ENCODE measurements at places on chromosomes 5 and 9. TPM values are rescaled to one million over a fixed set of nuclear protein-coding genes. Genes with fewer than 3 reads are reported as not detected.

Gene ATG10
- polyA plus RNA-seq = 9.0 TPM

Gene LCN2
- not detected for polyA plus RNA-seq

Gene RASA1
- polyA plus RNA-seq = 17.4 TPM

Gene SPATA31C1
- not detected for polyA plus RNA-seq

Gene LCN10
- polyA plus RNA-seq = 1.1 TPM

Gene PIP5K1B
- 8.2 TPM for polyA plus RNA-seq

Gene OGN
- 2.1 TPM for polyA plus RNA-seq

Gene PCDH1
- not detected for polyA plus RNA-seq

Gene LCN12
- 0.19 TPM for polyA plus RNA-seq

Gene TMEM245
- polyA plus RNA-seq = 19.2 TPM

Gene TAF11L8
- not detected for polyA plus RNA-seq

Gene GARIN3
- polyA plus RNA-seq = 0.15 TPM

Gene PGM5
- polyA plus RNA-seq = not detected

Gene NR2F1
- not detected for polyA plus RNA-seq

Gene COL5A1
- 0.13 TPM for polyA plus RNA-seq

Gene PCDHGB1
- polyA plus RNA-seq = 0.08 TPM

Gene PCDHA9
- polyA plus RNA-seq = 0.03 TPM

Gene CYLC2
- not detected for polyA plus RNA-seq

Gene PKN3
- polyA plus RNA-seq = 2.1 TPM

Gene PCDHB14
- not detected for polyA plus RNA-seq

Gene IL13
- 0.15 TPM for polyA plus RNA-seq

Gene ARHGEF39
- polyA plus RNA-seq = 27.2 TPM

Gene NSG2
- polyA plus RNA-seq = not detected

Gene PSIP1
- 100 TPM for polyA plus RNA-seq

Gene FGF10
- polyA plus RNA-seq = not detected

All from GM12878 (cell line).